Skin of body (tissue), 3 donors: ENCODE measurements at places on chromosomes 2 and 18. TPM values are rescaled to one million over a fixed set of nuclear protein-coding genes. Genes with fewer than 3 reads are reported as not detected.

Gene ABCB11
- 0.79 TPM for total RNA-seq

Gene SF3B6
- 94.8 TPM for total RNA-seq

Gene CHST10
- 6.8 TPM for total RNA-seq

Gene SP5
- 1.8 TPM for total RNA-seq

Gene MARCHF7
- total RNA-seq, result 137 TPM

Gene RTP5
- total RNA-seq, result not detected

Gene KCNS3
- total RNA-seq, result 17.8 TPM

Gene CNTNAP5
- 0.10 TPM for total RNA-seq

Gene CDH7
- total RNA-seq, result 0.79 TPM

Gene MRO
- total RNA-seq, result 0.30 TPM

Gene STPG4
- total RNA-seq, result not detected

Gene DSG1
- total RNA-seq, result 260 TPM

Gene SKOR2
- not detected for total RNA-seq

Gene G6PC2
- not detected for total RNA-seq

Gene KIF1A
- total RNA-seq, result 0.89 TPM

Gene SULT1C4
- 14.7 TPM for total RNA-seq

Gene BCL2
- total RNA-seq, result 32.2 TPM

Gene DNAH6
- total RNA-seq, result 0.30 TPM

Gene OSBPL1A
- 34.8 TPM for total RNA-seq

Gene TCF4
- total RNA-seq, result 356 TPM

Gene PRKCE
- total RNA-seq, result 19.3 TPM

Gene CELF4
- 0.69 TPM for total RNA-seq

Gene CLIP4
- 51.1 TPM for total RNA-seq

Gene AGXT
- total RNA-seq, result 0.10 TPM

Gene KLHL14
- 0.30 TPM for total RNA-seq

Gene FOXI3
- 3.7 TPM for total RNA-seq

Gene LIMS2
- total RNA-seq, result 3.8 TPM

Gene BIRC6
- 191 TPM for total RNA-seq

Gene ANKRD62
- not detected for total RNA-seq

Gene C2orf92
- total RNA-seq, result 9.3 TPM

Gene DSG4
- 12.5 TPM for total RNA-seq

Gene ANKRD53
- total RNA-seq, result 2.1 TPM

Gene MOGAT1
- 2.5 TPM for total RNA-seq

Gene LINC00305
- not detected for total RNA-seq

Gene CYP1B1
- total RNA-seq, result 14.1 TPM

Gene TMSB10
- total RNA-seq, result 2,067 TPM

Gene CPLX4
- total RNA-seq, result not detected
